ENCODE measurements at places on chromosomes 4 and X.
A peak's percentile ranks its signal among the peaks of the same experiment; 100 is the strongest.

DNA sequence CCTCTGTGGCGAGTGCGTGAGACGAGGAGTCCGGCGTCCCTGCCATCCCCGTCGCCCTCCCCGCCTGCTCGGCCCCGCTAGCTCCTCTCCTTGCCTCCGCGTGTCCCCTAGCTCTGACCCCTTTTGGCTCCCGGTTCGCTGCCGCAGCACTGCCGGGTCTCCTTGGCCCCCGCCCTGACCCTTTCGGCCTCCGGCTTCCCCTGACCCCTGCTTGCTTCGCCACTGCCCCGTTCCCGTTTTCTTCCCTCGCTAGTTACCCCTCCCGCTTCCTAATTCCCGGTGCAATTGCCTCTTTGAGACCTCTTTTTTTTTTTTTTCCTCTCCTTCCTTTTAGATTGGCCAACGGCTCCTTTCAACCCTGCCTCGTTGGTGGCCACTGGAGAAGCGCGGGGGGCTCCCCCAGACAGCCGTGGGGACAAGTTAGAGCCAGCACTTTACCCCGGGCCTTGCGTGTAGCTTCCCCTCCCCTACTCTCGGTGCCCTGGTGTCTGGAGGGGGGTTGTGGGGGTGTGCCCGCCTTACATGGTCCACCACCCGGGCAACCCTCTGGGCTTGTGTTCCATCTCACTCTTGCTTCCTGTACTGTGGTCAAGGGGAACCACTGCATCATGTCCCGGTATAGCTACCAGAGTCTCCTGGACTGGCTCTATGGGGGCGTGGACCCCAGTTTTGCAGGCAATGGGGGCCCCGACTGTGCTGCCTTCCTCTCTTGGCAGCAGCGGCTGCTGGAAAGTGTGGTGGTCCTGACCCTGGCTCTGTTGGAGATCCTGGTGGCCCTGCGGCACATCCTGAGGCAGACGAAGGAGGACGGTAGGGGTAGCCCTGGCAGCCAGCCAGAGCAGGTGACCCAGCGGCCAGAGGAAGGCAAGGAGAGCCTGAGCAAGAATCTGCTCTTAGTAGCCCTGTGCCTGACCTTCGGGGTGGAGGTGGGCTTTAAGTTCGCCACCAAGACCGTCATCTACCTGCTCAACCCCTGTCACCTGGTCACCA lies 548 bp downstream of the TMEM164 start:
- DNase-seq = no peak

DNA sequence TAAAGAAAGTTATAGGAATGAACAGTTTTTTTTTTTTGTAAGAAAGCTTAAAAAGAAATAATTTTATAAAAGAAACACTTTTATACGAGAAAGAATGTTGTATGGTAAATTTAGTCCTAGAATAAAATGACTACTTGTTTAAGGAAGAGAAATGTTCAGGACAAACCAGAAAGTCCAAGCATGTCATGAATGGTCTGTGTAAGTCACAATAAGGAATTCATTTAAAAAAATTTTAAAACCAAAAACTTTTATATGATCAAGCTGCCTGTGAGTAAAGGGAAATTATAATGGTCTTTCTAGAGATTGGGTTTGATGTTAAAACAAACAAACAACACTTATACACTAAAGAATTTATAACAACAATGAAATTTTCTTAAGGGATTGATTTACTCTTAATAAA lies 858.9 kb upstream of the PCDH7 start:
- no peak for DNase-seq

DNA sequence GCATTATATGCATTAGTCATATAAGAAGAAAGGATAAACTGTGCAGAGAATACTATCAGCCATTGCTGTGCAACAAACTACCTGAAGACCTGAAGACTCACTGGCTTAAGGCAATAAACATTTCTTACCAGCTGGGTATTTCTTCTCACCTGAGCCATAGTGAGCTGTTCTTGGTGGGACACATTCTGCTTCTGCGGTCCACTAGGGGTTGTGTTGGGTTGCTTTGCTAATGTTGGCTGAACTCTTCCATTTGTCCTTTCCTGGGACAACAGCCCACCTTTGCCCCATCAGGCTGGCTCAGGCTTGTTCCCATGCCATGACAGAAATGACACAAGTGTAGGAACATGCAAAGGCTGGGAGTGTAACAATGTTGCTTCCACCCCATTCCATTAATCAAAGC lies 388.6 kb downstream of the PCDH7 start:
- no peak for DNase-seq

DNA sequence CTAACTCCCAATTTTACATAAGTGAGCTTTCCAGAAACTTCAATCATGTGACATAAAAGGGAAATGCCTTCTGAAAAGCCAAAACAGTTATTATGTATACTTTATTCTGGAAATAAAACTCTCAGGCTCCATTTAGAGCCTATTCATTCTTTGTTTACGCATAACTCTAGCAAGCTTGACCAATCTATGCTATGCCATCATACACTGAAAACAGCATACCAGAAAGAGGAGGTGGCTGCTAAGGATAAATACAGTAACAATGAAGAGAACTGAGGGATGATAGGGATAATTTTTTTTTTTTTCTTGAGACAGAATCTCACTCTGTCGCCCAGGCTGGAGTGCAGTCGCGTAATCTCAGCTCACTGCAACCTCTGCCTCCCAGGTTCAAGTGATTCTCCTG lies 24.4 kb downstream of the CDKL2 start:
- DNase-seq = no peak

- DNase-seq = no peak
Measured at GRCh38 chr4:72319601-72320021, 249.4 kb downstream of the ADAMTS3 start.

DNA sequence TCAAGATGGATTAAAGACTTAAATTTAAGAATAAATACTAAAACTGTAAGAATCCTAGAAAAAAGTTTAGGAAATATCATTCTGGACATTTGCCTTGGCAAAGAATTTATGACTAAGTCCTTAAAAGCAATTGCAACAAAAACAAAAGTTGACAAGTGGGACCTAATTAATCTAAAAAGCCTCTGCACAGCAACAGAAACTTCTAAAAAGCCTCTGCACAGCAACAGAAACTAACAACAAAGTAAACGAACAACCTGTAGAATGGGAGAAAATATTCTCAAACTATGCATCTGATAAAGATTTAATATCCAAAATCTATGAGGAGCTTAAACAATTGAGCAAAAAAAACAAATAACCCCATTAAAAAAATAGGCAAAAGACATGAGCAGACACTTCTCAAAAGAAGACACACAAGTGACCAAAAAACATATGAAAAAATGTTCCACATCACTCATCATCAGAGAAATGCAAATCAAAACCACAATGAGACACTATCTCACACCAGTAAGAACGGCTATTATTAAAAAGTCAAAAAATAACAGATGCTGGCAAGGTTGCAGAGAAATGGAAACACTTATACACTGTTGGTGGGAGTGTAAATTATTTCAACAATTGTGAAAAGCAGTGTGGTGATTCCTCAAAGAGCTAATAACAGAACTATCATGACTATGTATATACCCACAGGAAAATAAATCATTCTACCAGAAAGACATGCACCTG lies 5.5 kb upstream of the OPRPN start:
- DNase-seq = no peak

GRCh38 chr4:146062340-146062739 lies 113.2 kb upstream of the LSM6 start:
- DNase-seq = no peak

- no peak for DNase-seq
Measured at GRCh38 chrX:46456125-46456922, 88.9 kb downstream of the ZNF674 start.

DNA sequence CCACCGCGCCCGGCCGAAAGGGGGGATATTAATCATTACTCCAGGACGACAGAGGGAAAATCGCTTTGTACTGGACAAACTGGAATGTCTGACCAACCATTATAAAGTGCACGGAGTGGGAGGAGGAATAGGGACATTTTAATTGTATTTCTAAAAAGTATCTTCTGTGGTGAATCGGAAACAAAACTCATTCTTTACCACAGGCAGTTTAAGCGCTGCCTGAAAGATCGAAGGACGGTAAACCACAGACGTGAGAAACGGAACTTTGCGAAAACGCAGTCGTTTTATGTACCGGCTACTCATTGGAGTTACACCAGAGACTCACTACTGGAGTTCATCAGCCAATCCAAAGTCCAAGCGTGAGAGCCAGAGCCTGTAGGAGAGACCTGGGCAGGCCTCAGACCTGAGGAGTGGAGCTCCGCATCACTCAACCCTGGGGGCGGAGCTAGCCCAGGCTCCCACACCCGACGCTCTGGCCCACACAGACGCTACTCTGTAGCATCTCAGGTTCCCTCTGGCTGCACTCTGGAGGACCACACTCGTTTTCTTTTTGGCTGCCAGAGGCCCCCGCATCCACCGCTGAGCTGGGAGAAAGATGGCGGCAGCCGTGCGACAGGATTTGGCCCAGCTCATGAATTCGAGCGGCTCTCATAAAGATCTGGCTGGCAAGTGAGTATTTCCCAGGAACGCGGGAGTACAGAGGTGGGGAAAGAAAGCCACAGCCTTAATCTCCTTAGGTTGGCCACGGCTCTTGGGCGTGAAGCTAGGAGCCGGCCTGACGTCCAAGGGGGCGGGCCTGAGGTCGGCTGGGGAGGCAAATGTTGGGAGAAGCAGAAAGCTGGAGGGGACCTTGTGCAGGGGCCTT lies at the start of gene COPS4:
Gene COPS4, plus strand, starts transcription at position 554 of the 865 bp plus-strand sequence. Its CDS starts 42 bp downstream, at position 596.
- peak; percentile 98 for DNase-seq

DNA sequence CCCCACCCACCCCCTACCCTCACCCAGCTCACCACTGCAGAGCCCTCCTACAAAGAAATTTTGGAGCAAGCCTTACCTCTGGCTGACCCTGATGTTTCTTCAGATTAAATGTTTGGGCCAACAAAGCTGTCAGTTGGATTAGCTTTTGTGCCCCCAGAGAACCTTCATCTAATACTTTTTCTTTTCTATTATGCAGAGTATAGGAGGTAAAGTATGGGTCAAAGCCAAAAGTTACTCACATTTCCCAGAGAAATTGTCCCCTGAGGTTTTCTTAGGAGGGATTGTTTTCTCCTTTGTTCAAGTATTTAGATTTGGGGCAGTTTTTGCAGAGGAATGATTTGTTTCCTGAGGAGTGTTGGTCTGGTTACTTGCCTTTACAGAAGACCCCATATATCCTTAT lies 69.5 kb downstream of the AASDH start:
- DNase-seq = no peak

GRCh38 chrX:40877887-40878286 lies 142.5 kb upstream of the MED14 start:
- DNase-seq = no peak

- no peak for DNase-seq
Measured at GRCh38 chrX:39112143-39112542, 310.9 kb downstream of the MID1IP1 start.

DNA sequence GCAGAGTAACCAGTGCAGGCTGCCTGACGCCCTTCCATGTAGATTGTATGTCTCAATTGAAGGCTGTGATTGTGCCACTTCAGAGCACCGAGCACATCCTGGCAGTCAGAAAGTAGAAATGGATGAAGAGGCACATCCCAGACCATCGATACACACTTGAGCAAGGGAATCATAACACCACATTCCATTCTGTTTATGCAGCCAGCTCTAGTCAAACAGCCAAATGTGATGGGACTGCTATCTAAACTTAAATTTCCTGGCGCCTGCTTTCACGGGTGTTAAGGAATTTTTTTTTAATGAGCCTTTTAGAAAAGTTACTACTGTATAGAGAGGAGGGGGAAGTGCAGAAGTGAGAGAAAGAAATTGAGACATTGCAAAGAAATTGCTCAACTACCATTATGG lies 84.4 kb downstream of the PPARGC1A start:
- DNase-seq = no peak

- no peak for DNase-seq
Measured at GRCh38 chr4:173990126-173990868, 293.2 kb downstream of the FBXO8 start.

DNA sequence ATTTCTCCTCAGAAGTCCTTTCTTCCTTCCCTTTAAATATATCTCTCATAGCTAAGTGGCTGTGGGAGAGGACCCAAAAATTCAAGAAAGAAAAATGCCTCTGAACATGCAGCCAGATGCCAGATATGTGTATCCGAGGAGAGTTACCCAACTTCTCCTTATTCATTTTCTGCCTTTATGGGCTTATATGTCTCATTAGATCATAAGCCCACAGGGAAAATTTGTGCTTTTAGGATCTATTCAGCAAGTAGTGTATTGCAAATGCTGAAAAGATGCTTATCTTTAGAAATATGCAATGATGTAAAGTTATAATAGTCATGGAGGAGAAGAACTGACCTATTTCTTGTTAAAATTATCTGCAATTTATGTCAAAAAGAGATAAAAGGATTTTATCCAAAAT lies 371.8 kb upstream of the NOCT start:
- no peak for DNase-seq

GRCh38 chrX:96957718-96958117 lies 74.0 kb downstream of the RPA4 start:
- DNase-seq = no peak

GRCh38 chrX:149497626-149498025 lies 7.5 kb downstream of the IDS start:
- DNase-seq = no peak

- DNase-seq = no peak
Measured at GRCh38 chr4:113950207-113950606, 29.2 kb downstream of the ARSJ start.

DNA sequence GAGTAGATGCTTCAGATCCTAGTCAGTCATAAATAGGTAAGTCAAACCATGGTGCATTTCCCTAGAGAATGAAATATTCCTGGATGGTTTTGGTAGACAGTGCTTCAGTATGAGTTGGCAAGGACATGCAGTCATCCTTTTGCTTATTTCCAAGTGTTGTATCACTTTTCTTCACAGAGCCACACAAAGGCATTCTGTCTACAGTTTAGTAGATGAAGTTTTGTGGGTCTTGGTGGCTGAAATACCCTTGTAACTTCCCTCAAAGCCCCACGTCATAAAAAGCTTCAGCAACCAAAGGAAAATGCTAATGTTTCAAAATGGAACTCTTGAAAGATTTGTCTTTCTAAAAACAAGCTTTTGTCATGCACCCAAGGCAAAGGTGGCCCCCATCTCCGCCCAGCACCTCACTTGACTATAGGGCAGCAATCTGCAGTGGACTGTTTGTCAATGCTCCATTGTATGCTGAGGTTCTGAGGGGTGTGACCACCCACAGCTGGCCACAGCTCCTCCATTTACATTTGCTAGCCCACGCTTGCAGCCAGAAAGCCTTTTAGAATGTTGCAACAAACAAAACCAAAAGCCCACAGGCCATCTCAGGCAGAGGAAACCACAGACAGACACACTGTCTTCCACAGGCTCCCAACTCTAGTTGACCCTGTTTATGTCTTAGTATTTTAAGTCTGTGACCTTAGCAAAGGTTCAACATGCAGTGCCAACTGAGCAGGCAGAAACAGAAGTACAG lies 87.1 kb upstream of the FAM9C start:
- no peak for DNase-seq

DNA sequence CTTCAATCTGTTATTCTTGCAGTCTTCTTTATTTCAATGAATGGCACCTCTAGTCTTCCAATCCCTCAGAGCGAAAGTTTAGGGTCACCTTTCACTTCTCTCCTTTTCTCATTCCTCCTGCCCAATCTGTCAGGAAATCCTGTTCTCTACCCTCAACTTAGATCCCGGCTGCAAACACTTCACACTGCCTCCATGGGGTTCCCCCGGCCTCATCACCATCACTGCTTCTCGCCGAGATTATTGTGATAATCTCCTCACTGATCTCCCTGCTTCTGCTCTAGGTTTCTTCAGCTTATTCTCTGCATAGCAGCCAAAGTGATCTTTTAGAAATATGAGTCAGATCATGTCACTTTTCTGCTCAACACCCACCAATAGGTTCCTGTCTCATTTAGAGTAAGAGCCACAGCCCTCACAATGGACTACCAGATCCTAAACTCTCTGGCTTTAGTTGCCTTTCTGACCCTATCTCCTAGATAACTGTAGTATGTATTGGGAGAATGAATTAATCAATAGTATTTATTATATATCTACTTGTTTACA lies 43.6 kb upstream of the TBC1D9 start:
- no peak for DNase-seq

- DNase-seq = no peak
Measured at GRCh38 chr4:70749313-70749712, 27.5 kb downstream of the RUFY3 start.

All from stimulated activated CD4-positive, alpha-beta T cell treated with anti-CD3 and anti-CD28 coated beads, Interleukin-1b, Interleukin-23, amount 100 ng/mL, for 48 hours (primary cell).